ENCODE measurements at places on chromosomes 5 and 9.

DNA sequence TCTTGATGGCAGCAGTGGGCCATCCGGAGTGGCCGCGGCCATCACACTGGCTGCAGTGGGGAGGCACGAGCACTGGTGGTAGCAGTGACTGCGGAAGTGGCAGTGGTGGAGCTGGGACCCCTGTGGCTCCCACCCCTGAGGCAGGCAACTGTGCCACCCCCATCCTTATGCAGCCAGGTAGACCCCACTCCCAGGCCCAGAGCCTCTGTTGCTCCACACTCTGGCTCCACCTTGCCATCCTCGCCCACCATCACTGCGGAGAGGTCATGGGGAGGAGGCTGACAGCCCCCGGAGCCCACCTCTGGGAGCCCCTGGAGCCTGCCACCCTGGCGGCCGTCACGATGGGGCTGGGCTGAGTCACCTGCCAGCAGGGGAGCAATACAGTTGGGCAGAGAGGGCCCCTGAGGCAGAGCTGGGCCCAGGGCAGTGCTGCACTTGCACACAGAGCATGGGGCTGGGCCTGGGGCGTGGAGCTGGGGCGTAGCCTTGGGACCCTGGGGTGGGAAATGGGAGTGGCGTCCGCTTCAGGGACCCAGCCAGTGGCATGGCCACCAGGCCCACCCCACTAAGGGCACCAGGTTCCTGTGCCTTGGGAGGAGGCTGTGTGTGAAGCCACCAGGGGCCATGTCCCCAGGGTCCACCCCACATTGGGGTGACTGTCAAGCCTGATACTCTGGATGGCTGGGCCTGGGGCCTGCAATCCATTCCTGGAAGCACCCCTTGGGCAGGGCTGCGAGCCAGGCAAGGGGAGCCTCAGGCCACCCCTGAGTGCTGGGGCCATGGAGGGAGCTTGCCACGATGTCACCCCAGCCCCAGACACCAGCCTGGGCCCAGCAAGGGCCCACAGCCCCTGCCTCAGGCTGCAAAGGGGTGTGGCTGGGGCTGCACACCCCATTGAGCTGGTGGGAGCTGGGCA is 7.7 kb downstream of the AMBP start:
- DNase-seq: no peak

GRCh38 chr5:389197-389821 is 53.7 kb upstream of the EXOC3 start:
- DNase-seq: no peak

DNA sequence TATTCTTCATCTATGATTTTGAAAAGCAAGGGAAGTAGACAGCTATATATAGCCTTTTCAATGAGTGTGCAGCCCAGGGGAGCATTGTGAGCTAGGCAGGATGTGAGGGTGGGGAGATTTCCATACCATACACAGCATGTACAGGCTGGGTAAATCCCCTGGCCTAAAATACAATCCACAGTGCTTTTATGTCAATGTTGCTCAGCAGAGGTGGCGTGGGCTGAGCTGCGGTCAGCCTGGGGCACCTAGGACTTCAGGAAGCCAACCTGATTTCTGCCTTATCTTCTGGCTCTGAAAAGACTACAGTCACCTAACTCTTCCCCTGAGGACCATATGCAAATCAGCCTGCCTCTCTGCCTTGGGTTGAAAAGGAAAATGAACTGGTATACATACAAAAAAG is 6.3 kb upstream of the GARIN3 start:
- DNase-seq: no peak

GRCh38 chr9:124390794-124391658 is 24.2 kb downstream of the PSMB7 start:
- no peak for DNase-seq

DNA sequence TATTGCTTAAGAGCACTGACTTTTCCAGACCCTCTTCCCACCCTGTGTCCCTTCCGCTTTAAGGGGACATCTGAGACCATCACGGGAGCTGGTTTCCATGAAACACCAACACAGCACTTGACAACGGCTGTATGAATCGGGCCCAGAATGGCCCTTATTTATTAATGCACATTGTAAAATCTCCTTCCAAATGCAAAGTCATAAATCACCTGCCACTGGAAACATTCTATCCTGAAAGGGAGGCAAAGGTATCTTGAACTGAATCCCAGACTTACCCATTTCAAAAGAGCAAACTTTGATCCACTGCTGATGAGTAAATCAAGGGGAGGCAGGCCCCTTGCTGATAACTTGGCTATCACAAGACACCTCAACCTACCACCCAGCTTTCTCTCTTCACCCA is 37.4 kb downstream of the SHB start:
- no peak for DNase-seq

GRCh38 chr5:180804129-180804618 is 1.6 kb upstream of the MGAT1 start:
- no peak for DNase-seq

GRCh38 chr9:89525446-89526374 is 27.8 kb upstream of the SEMA4D start:
- DNase-seq: peak; percentile 26

DNA sequence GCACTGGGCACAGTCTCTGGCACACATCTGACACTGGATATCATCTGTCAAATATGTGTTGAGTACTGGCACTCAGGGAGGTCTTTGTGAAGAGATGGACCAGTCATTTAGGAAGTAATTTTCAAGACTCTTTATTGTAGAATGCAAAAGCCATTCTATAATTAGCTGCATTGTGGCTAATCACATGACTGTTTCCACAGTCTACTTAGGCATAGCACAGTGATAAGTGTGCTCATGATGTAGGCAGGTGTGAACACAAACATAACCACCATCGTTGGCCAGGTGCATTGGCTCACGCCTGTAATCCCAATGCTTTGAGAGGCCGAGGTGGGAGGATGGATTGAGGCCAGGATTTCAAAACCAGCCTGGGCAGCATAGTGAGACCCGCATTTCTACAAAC is 62.2 kb downstream of the CFAP77 start:
- no peak for DNase-seq

- DNase-seq: no peak
These were observed 41.9 kb upstream of the ITGA2 start for GRCh38 chr5:52947208-52947607.

GRCh38 chr5:1105350-1106265 is 6.3 kb downstream of the SLC12A7 start:
- DNase-seq: no peak

- DNase-seq: no peak
These were observed 339.5 kb upstream of the ISL1 start for GRCh38 chr5:51043745-51044144.

GRCh38 chr5:143767162-143767561 is 44.8 kb upstream of the HMHB1 start:
- no peak for DNase-seq

DNA sequence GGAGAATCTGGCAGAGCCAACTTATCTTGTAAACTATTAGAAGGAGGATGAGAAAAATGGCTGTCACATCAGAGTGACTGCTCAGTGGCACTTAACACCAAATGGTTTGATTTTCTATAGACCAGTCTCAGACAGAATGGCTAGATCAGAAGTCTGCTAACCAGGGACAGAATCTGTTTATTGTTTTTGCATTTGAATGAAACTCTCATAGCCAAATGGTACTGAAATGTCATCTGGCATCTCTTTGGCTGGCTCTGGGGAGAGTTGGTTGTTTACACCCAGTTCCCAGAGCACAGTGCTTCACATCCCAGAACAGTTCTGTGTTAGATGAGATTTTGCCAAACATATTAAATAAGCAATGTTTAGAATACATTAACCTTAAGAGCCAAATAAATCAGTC is 106.6 kb upstream of the HMHB1 start:
- no peak for DNase-seq

DNA sequence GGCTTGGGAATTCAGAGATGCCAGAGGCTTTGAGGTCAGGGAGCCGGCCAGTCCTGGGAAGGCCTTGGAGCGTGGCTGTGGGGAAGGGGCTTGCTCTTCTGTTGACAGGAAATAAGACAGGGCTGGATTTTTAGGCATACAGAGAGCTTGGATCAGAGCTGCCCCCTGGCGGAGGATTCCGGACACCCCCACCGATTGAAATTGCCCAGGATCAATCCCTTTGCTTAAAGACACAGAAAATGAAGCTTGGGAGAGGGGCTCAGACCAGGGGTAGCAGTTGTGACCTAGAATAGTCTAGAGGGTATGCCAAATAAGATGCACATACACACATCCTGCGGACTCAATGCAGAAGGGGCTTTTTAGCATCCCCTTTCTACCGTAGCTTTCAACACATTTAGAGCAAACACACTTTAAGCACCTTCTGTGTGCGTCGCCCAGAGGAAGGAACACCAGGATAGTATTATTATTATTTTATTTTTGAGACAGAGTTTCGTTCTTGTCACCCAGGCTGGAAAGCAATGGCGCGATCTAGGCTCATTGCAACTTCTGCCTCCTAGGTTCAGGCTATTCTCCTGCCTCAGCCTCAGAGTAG is 1.7 kb upstream of the NTMT1 start:
- DNase-seq: no peak

DNA sequence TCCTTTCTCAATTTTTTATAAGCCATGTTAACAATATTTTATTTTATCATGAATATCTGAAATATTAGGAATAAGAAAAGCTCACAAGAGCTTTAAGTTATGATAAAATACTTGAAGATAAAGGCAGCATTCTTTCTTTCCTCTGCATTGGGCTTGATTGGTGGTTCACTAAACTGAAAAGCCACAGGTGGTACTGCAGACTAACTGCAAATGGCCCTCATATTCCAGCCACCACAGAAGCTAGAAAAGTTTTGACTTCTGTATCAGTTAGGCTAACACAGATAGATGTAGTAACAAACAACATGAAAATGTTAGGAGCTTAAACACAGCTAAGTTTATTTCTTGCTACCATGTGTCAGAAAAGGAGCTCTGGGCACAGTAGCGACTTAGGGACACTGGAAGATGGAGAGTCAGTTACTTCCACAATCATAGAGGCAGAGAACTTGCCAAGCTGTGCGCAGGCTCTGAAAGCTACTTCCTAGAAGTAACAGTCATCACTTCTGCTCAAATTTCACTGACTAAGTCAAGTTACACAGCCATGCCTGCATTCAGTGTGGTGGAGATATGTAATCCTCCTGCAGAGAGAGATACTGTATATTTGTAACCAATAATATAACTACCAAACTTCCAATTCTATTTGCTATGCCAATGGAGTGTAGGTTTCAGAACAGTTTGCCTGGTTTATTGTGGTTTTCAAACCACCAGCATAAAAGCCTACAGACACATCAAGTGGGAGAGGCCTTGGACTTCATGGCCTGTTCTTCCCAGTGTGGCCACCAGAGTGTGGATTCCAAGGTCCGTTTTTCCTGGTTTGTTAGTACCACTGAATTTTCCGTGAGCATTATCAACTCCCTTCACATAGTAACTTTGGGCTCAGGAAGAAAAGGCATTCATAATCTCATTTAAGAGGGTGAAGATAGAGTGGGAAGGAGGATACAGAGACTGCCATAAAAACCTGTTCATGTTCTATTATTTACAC is 268.3 kb downstream of the PJA2 start:
- no peak for DNase-seq

- DNase-seq: peak; percentile 2
These were observed 300.8 kb upstream of the PANK3 start for GRCh38 chr5:168879929-168880328.

DNA sequence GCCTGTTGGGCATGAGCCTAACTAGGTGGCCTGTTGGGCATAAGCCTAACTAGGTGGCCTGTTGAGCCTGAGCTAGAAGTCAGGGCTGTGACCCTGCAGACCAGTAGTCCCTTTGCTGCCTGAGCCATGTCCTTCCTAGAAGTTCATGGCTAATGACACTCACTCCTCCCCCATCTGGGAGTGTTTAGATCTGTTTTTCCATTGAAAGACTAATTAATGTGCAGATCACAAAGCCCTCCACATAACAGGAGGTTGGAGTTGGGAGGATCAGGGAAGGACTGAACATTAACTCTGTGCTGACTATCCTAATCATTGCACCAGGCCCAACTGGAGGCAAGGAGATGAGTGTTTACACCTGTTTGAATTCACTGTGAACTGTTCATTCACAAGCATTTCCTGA is 27.6 kb downstream of the SLC25A48 start:
- DNase-seq: no peak

Data from GF-D8 (cell line).